ENCODE measurements at places on chromosomes 7 and 10.

DNA sequence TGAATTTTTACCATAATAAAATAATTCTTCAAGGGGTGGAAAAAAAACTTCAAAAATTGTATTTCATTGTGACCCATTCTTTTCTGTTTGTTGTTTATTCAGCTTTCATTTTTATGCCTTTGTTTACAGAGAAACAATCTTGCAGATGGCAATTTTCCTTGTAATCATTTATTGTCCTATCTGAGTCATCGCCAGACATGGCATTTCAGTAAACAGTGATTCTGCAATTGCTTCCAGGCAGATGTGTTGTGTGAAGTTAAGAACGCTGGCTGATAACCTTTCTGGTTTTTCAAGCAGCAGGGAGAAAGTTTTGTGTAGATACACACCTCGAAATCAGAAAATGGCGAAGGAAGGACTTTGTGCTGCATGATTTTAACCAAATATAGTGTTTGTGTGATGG lies 80.7 kb upstream of the RPA3 start:
- DNase-seq = no peak

GRCh38 chr10:9091530-9092093 lies 1037.1 kb downstream of the GATA3 start:
- DNase-seq = no peak

- no peak for DNase-seq
Observed at GRCh38 chr10:24446739-24447138, 237.8 kb downstream of the KIAA1217 start.

GRCh38 chr7:16060502-16060901 lies 360.8 kb downstream of the CRPPA start:
- no peak for DNase-seq

DNA sequence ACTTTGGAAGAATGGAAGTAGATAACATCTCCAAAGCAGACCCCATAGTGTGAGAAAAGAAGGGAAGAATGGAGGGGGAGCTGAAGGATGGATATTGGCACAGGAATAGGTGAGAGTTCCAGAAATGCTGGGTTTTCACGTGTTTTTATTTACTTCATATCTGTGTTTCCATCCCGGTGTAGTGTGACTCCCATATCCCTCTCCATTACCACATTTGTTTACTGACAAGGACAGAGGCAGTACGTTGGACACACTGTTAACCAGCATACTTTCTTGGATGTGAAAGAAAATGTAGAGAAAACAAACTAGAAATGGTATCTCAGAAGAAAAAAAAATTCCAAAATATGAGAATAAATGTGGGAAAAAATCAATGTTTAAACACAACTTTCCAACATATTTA lies 124.4 kb upstream of the PFKP start:
- DNase-seq = no peak

GRCh38 chr10:110893559-110894179 lies 21.9 kb downstream of the PDCD4 start:
- no peak for DNase-seq

GRCh38 chr10:48406204-48406603 lies 99.7 kb downstream of the MAPK8 start:
- no peak for DNase-seq

DNA sequence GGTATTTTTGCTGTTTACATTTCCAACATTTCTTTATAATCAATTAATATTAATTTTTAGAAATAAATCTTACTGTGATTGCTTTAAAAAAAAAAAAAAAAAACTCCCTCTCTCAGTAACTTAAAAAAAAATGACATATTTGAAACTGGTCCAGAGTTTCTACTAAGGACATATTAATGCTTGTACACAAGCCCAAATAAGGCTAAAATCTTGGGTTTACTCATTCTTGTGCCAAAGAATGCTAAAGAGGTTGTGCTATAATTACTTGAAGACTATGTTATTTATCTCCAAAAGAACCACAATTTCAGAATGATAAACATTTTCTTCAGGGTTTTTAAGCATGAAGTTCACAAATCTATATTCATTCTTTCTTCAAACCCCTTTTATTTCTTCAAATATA lies 39.4 kb upstream of the PHF14 start:
- no peak for DNase-seq

GRCh38 chr10:110664483-110665420 lies 20.6 kb downstream of the RBM20 start:
- DNase-seq = no peak

DNA sequence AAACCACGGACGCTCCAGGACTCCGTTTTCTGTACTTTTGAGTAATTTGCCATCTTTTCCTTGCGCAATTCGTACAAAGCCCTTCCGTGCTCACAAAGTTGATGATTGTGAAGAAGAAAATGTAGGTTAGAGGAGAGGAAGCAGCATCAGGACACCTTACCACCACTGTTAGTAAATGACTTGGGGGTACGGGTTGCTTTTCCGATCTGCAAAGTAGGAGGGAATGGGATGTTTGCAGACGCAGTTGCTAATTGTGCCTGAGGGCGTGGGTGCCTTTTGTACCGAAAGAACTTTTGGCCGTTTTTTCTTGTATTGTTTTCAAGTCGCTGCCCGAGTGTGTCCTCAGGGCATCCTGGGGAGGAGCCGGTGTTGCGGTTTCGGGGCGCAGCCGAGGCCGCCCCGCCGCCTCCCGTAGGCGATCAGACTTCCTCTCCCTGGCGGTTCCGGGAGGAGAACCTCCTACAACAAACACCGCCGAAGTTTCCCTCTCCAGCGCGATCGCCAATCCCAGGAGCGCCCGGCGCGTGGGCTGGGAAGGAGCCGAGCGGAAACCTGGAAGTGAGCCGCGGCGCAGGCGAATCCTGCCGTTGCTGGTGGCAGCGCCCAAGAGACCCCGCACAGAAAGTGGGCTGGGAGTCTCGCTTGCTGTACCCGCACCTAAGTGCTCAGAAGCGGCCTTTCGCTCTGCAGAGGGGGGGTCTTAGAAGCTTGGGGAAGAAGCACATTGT lies 1.0 kb downstream of the PRR15 start:
- no peak for DNase-seq

GRCh38 chr10:16653224-16653623 lies 131.5 kb upstream of the C1QL3 start:
- no peak for DNase-seq

GRCh38 chr10:43036481-43037428 lies 40.1 kb upstream of the RET start:
- no peak for DNase-seq

DNA sequence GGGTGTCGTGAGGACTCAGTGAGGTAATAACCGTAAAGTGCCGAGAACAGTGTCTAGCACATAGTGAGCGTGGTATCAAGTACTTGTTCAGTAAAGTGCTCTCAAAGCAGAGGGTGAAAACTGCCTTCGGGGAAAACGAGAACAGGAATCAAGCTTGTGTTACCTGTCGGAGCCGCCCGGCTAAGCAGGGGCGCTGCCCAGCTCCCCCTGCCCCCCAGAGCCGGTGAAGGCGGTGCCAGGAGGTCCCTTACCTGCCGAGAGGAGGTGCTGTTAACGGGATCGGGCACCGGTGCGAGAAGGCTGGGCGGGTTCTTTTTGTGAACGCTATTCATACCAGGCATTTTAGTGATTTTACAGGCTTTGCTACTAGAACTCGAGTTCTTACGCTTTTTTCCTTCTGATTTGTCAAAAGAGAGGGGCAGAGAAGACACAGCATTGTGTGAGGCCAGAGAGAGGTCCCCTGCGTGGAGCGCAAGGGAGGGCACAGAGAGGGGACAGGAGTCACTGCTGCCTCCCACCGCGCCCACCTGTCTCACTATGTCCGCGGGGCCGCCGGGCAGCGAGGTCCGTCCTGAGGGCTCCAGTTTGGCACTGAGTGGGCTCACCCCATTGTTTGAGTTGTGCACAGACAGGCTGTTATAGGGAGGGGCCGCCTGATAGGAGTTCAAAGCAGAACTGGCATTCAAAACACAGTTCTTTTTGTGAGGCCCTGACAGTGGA lies 32.5 kb upstream of the EFCAB10 start:
- DNase-seq = no peak

DNA sequence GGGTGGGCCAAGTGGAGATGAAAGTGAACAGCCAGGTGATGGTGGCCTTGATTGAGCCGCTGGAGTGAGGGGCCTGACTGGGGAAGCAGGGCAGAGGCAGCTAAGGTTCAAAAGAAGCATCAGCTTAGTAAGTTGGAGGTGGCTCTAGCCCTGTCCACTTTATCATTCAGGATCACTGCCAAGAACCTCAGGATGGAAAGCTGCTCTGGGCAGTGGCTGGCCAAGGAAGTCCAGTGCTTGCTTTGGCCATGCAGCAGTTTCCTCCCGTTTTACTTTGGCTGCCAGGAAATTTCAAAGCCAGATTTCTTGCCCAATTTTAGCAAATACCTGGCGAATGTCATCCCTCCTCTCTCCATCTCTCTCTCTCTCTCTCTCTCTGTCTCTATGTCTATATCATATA lies 384.9 kb downstream of the PLXNA4 start:
- DNase-seq = no peak

- DNase-seq = peak; percentile 0
Observed at GRCh38 chr10:113385021-113385999, 167.5 kb upstream of the HABP2 start.

DNA sequence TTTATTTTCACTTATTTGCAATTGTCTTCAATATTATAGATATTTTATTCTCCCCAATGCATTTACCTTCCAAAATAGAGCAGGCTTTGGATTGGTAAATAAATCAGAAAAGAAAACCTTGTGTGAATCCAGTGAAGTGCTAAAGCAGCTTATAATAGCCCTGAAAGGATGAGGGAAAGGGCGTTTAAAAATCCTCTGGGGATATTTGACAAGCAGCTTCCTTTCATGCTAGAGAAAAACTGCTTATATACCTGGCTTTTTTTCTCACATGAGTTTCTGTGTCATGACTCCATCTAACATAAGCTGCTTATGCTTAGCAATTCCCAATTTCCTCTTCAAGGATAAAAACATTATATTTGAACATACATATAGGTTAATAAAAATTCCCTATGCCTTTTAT lies 221.6 kb upstream of the SEMA3E start:
- DNase-seq = no peak

GRCh38 chr7:101903515-101903868 lies 86.1 kb downstream of the CUX1 start:
- no peak for DNase-seq

DNA sequence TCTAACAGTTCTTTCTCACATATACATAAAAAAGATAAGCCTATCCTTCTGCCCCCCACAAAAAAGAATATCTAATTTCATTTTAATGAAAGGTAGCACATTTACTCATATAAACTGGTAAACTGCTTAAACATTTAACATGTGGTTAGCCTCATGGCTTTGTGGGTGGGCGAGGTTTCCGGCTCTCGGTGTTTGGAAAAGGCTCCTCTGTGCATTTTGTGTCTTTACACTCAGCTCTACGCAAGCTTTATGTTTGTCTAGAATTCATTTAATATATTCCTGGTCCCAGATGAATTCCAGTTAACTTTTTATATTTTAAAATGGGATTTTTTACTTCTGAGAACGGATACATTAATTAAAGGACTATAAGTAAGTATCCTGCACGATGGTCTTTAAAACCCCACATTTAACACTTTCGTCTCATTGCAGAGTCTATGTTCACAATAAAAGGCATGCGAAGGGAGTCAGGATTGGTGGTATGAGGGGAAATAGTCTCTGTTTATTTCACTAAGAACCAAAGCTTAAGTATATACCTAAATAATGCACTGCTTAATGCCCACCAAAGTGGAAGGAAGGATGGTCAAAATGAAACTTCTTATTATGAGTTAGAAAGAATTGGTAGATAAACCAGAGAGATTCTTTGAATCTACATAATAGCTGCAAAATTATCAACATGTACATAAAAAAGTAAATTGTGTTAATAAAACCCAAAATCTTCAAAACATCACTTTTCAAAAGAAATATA lies 197.2 kb downstream of the CRPPA start:
- DNase-seq = no peak

DNA sequence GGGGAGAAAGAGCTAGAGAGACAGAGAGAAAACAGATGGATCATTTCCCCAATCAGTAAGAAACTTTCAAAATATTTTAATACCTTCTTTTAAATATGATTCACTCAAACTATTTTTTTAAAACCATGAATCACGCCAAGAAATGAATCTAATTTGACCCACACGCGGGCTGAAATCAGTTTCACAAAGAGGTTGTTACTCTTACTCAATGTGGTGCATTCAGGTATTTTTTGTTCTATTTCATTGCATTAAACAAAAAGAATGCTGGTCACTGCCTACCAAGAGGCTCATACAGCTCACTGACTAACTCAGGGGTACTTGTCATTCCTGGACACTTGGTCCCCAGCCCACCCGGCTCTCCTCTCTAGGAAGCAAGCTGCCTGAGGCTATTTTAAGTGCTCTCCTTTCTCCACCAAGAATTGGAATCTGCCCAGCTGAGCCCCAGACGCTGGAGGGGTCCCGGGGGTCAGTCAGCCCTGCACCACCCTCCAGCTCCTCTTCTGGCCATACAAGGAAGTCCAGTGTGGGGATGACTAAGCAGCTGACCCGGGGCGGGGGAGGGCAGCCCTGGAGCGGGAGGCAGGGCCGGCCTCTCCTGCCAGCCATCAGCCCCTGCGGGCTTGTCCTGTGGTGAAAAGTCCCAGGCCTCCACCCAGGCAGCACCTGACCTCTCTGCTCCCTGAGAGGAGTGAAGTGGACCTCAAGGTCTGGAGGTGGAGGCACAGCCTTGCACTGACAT lies 21.7 kb upstream of the PFKP start:
- no peak for DNase-seq

GRCh38 chr7:1696671-1697498 lies 26.8 kb downstream of the ELFN1 start:
- no peak for DNase-seq

DNA sequence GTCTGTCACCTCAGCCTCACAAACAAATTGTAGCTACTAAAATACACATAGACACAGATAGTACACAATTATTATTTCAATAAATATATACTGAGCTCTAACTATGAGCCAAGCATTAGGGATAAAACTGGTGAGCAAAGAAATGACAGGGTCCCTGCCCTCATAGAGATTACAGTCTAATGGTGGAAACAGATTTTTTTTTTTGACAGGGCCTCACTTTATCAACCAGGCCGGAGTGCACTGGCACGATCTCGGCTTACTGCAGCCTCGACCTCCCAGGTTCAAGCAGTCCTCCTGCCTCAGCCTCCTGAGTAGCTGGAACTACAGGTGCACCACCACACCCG lies 695 bp upstream of the RBM28 start:
- no peak for DNase-seq

DNA sequence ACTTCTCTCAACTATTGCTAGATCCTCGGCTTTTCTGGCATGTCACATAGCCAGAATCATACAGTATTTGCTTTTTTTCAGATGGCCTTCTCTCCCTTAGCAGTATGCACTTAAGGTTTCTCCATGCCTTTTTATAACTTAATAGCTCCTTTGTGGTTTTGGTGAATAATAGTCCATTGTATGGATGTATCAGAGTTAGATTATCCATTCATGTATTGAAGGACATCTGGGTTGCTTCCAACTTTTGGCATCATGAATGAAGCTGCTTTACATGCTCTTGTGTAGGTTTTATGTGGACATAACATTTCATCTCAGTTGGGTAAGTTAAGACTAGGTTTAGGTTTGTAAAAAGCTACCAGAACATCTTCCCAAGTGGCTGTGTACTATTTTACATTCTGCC lies 4.6 kb downstream of the ATP5F1C start:
- DNase-seq = no peak

- no peak for DNase-seq
Observed at GRCh38 chr10:86067436-86068050, 299.1 kb downstream of the GRID1 start.

Data from stimulated activated CD4-positive, alpha-beta T cell treated with anti-CD3 and anti-CD28 coated beads, Interleukin-1b, Interleukin-23, amount 100 ng/mL, for 1 hour (primary cell).